ENCODE measurements at places on chromosomes 16 and 17.
A peak's percentile ranks its signal among the peaks of the same experiment; 100 is the strongest.

DNA sequence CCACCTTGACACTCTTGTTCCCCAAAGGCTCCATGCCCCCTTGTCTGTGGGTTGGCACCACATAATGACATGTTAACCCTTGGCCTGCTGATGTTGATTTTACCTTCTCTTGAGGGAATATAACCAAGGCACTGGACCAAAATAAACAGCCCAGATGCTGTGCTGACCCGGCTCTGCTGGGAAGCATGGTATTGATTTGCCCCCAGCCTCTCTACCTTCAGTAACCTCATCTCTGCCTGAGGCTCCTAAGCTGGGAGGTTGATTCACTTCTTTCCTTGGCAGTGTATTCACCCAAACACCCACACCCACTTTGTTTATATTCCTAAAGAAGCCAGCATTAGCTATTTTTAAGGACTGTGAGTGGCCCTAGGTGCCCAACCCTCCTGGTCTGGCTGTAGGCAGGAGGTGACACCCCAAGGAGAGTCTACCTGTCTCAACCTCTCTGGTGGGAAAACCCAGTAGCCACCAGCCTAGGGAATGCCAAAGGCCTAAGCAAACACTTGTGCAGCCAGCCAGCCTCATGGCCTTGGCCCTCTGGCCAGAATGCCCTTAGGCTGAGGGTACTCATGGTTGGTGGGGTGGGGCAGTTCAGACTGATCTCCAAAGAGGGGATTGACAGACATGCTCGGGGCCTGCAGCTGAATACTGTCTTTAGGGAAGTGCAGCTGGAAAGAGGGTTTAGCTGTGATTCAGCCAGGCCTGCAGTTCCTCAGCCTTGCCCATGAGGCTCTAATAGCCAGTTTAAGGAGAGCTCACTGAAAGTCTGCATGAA, 42.7 kb downstream of the GNAO1 start:
- DNase-seq: no peak

GRCh38 chr16:11175787-11176341, 80.1 kb downstream of the SOCS1 start:
- no peak for DNase-seq

GRCh38 chr16:87185308-87185707, 131.9 kb downstream of the C16orf95 start:
- DNase-seq: no peak

GRCh38 chr16:67077871-67078270, 31.9 kb upstream of the PHAF1 start:
- DNase-seq: no peak

DNA sequence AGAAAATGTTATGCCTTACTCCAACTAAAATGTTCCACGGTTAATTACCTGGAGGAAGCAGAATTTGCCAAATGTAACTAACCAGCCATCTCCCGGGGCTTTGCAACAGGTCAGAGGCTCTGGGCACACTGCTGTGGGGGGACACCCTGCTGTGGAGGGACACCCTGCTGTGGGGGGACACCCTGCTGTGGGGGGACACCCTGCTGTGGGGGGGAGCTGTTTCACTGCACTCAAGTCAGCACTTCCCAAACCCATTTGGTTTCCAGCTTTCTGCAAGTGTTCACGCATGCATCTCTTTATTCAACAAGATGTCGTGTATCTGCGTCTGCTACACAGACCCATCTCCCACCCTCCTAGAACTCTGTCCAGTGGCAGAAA, 239.5 kb downstream of the C16orf95 start:
- no peak for DNase-seq

DNA sequence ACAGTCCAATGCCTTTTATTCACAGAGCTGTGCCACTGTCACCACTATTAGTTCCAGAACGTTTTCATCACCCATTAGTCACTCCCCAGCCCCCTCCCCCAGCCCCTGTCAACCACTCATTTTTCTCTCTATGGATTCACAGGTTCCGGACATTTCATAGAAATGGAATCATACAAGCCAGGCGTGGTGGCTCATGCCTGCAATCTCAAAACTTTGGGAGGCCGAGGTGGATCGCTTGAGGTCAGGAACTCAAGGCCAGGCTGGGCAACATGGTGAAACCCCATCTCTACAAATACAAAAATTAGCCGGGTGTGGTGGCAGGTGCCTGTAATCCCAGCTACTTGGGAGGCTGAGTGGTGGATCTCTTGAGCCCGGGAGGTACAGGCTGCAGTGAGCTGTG, 759 bp upstream of the PAM16 start:
- no peak for DNase-seq

DNA sequence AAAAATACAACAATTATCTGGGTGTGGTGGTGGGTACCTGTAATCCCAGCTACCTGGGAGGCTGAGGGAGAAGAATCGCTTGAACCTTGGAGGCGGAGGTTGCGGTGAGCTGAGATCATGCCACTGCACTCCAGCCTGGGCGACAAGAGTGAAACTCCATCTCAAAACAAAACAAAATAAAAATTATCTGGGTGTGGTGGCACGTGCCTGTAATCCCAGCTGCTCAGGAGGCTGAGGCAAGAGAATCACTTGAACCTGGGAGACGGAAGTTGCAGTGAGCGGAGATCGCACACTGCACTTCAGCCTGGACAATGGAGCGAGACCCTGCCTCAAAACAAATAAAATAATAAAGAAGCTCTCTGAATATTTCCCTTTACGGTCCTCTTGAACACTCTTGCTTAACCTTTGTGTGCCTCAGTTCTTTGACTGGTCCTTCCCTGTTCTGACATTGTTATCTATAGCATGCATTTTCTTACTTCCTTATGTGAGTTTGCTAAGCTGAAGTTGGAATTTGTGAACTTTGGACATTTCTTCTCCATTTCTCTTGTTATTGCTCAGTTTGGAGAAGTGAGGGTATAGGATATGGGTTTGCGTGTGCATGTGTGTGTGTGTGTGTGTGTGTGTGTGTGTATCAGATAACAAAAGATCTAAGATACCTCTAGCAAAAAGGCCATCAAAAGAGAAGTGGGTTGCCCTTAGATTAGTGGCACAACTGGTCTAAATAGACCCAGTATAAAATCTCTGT, 29.7 kb upstream of the WSB1 start:
- no peak for DNase-seq

- DNase-seq: no peak
Measured at GRCh38 chr16:29963021-29963743, 1.3 kb downstream of the TMEM219 start.

DNA sequence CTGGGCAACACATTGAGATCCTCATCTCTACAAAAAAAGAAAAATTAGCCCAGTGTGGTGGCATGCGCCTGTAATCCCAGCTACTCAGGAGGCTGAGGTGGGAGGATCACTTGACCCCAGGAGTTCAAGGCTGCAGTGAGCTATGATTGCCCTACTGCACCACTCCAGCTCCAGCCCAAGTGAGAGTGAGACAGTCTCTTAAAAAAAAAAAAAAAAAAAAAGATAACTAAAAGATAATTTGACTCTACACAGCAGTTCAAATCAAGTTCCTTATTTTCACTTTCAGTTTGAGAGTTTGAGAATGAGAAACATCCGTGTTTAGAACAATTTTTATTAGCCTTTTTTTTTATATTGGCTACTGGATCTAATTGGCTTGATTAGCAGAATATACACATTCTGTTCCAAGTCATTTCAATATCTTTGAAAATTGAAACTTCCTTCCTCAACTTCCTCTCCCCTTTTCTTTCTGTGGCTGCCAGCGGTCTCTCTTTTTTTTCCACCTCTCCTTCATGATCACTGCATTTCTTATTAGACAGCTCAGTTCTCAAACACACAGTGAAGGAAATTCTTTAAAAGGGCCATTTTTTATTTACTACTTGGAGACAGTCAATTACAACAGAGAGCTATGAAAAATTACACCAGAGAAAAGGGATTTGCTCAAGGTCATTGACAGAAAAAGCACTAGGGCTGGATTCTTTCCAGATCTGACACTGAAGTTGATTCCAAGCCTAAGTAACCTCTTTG, 4.5 kb upstream of the ACSF2 start:
- DNase-seq: no peak

DNA sequence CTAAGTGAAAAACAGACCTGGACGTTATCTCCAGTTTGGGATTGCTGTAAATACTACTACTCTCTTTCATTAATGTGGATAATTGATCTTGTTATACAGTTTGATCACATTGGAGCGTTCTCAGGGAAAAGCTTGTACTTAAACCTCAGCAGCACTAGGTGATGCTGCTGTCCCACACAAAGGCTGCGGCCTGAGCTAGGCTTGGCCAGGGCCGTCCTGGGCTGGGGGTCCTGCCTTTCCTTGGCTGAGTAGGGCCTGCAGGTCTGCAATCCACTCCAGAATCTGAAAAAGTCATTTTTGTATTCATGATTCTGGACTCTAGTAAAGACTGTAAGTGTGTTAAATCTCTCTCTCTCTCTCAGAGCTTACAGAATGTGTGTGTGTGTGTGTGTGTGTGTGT, 23.7 kb upstream of the PMFBP1 start:
- no peak for DNase-seq

- no peak for DNase-seq
Measured at GRCh38 chr17:16425698-16426659, 10.6 kb downstream of the TRPV2 start.

GRCh38 chr16:51820176-51820575, 669.1 kb upstream of the SALL1 start:
- no peak for DNase-seq

DNA sequence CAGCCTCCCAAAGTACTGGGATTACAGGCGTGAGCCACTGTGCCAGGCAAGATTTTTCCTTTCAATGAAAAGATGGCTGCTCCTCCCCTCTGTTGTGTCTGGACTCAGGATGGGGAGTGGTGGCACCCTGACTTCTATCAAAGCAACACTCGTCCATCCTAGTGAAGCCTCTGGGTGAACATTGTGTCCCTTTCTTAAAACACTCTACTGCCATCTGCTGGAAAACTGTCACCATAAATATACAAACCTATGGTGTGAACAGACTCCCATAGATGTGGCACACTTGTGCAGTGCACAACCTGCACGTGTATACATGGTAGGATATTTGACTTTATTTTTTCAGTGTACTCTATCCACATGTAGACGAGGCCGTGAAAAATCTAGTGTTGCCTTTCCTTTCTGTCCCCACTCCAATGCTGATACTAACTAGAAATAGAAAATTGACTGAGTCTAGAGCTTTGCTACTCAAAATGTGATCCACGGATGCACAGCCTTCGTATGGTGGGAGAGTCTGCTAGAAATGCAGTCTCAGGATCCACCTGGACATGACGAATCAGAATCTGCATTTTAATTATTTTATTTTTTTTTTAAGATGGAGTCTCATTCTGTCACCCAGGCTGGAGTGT, 55.9 kb upstream of the PLCG2 start:
- DNase-seq: no peak

DNA sequence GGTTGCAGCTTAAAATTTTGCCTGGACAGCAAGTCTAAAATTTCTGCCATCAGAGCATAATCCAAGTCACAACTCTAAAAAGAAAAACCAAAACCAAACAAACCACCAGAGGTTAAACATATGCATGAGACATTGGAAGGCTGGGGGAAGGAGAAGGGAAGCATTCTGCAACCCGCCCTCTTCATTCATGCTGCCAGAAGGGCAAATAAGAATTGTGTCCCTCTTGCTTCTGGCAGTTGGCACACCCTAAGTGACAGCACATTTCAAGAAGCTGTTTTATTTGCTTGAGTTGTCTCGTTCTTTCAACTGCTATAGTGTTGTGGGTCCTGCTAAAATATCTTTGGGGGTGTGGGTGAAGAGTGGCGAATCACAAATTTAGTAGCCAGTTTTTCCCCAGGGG, 99.6 kb downstream of the SKAP1 start:
- no peak for DNase-seq

- DNase-seq: no peak
Measured at GRCh38 chr16:12271006-12271405, 294.5 kb downstream of the SNX29 start.

- peak; percentile 87 for DNase-seq
Measured at GRCh38 chr16:85306071-85306792, 194.0 kb upstream of the CIBAR2 start.

GRCh38 chr16:53773881-53774280, 69.9 kb downstream of the FTO start:
- DNase-seq: no peak

DNA sequence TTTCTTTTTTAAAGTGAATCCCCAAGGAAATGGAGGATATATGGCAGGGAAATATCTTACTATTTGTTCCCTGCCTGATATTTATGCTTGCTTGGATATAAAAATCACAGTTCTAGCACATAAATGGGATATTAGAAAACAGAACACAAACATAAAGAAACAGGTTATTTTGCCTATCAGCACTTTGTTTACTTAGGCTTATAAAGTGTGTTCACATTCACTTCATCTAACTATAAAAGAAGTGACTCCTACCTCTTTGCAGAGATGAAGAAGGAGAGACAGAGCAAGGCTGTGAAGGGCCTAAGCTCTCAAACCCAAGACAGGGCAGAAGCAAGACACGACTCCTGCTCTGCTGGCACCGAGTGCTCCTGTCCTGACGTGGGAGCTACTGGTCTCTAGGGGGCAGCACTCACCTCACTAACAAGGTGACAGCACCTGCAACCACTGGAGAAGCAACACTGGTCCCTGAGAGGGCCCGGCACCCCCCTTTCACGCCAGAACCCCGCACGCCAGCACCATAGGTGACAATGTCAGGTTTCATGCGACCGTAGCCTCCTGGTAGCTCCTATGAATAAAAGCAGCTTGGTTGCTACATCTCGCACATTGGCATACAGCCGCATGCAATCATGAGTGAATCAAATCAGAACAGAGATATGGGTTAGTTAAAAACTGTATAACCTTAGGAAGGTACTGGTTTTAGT, 32.0 kb downstream of the MBTPS1 start:
- peak; percentile 74 for DNase-seq

GRCh38 chr16:119835-120491, 18.5 kb downstream of the NPRL3 start:
- DNase-seq: no peak

GRCh38 chr17:81325714-81326358, 30.7 kb upstream of the SLC38A10 start:
- no peak for DNase-seq

DNA sequence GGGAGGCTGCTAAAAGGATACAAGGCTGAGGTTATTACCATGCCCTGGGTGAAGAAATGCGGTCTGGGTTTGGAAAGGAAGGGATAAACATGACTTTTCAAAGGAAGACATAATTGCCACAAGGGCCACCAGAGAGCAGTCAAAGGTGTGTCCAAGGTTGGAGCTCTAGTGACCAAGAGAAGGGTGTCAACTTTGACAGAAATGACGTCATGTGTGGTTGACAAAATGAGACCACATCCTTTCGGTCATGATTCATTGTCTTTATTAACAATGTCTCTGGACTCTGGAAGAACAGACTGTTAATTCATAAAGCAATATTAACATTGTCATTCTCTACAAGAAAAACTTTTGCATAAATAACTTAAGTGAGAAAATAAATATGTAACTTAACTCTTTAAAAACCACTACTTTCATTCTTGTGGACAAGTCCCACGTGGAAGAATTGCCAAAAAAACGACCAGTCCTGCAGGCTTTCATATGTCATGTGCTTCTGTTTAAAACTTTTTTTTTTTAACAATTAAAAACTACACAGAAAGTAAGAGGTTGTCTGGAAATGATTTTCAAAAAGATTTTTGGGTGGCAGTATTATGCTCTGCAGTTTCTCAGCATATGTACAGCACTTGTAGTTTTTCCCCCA, 5.0 kb downstream of the SOST start:
- no peak for DNase-seq
